ENCODE measurements at places on chromosomes 3 and 15.
A peak's percentile ranks its signal among the peaks of the same experiment; 100 is the strongest.

DNA sequence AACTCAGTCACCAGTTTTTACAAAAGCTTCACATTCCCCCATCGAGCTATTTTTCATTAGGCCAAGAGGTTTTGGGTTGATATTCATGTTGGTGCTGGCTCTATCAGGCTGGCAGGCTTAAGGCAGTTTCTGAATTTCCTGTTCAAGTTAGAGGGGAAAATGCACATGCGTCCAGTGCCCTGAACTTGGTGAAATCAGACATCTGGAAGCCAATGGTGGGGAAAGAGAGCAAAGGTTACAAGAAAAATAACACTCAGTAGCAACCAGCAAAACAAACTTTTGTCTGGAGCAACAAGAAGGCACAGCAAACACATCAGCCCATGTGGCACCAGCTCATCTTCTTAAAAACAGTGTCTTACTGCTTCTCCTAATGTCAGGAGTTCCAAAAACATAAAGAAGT, 155.6 kb upstream of the TSC22D2 start:
- DNase-seq: no peak

- no peak for DNase-seq
Measured at GRCh38 chr15:39125904-39126303, 455.0 kb upstream of the THBS1 start.

- DNase-seq: no peak
Measured at GRCh38 chr3:119989981-119990655, 104.1 kb downstream of the GSK3B start.

GRCh38 chr3:53531749-53532148, 37.3 kb downstream of the CACNA1D start:
- DNase-seq: peak; percentile 8

DNA sequence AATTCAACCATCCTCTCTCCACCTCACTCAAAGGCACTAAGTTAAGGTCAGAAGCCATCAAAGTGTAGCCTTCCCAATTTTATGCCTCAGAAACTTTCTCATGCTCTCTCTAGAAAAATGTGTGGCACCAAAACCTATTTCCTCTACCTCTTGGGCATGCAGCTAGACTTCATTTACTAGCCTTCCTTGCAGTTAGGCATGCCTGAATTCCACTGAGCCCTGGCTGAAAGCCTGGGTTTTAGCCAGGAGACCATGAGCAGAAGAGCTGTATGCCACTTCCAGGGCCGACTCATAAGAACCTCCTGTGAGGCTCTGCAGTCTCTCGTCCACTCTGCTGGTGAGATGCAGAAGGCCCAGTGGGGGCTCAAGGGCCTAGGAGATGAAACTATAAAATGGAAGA, 145.0 kb downstream of the MYLK start:
- no peak for DNase-seq

DNA sequence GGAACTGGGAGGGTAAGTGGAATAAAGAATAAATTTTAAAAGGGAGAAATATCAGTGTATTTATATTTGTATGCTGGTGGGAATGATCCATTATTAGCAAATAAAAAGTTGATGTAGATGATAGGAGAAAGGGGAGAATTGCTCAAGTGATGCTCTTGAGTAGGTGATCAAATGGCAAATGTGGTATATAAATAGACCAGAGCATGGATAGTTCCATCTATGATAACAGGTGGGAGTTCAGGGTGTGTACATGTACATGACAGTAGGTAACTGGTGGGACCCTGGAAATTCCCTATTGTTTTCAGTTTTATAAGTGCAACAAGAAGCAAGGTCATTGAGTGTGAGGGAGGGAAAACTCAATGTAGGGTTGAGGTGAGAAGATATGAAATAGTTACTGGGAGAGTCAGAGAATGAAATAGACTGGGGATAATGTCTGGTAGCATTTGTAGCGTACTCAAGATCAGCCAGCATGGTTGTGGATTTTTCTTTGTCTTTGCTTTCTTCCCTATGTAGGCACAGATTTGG, 31.3 kb upstream of the EBLN2 start:
- DNase-seq: no peak

GRCh38 chr3:53114011-53114400, 16.2 kb downstream of the RFT1 start:
- DNase-seq: peak; percentile 22

Measured in NCI-H2171 (cell line).